Pons (tissue), 1 donor: ENCODE measurements at places on chromosomes 4 and X.

GRCh38 chr4:95129031-95129430 is 371.3 kb downstream of the BMPR1B start:
- DNase-seq = no peak

- DNase-seq = no peak
These were observed 10.8 kb downstream of the WFS1 start for GRCh38 chr4:6280365-6280996.

- DNase-seq = peak; percentile 56
These were observed 47.0 kb downstream of the FAT1 start for GRCh38 chr4:186676531-186677161.

DNA sequence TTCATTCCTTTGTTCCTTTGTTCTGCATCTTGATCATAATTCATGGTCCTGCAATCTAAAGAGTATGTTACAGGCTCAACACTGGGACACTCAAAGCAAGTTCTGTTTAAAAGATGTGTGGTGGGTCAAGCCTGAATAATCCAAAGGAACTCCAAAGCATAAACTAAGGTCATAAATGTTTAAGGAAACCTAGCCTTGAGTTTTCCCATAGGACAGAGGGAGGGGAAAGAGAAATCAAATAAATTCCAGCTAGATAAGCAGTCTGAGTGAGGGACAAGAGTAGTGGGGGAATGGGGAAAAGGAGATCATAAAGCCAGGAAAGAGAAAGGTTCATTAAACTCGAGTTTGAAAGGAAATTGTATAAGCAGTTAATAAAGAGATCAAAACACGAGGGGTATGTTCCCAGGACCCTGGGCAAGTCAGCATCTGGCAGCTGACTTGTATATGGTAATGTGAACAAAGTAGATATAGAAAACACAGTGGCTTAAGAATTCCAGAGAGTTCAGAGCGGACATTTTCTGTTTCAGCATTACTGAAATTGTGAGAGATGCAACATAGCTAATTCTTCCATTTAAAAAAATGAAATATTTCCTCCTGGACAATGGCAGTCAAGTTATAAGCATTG is 125.8 kb upstream of the EDNRA start:
- DNase-seq = no peak

DNA sequence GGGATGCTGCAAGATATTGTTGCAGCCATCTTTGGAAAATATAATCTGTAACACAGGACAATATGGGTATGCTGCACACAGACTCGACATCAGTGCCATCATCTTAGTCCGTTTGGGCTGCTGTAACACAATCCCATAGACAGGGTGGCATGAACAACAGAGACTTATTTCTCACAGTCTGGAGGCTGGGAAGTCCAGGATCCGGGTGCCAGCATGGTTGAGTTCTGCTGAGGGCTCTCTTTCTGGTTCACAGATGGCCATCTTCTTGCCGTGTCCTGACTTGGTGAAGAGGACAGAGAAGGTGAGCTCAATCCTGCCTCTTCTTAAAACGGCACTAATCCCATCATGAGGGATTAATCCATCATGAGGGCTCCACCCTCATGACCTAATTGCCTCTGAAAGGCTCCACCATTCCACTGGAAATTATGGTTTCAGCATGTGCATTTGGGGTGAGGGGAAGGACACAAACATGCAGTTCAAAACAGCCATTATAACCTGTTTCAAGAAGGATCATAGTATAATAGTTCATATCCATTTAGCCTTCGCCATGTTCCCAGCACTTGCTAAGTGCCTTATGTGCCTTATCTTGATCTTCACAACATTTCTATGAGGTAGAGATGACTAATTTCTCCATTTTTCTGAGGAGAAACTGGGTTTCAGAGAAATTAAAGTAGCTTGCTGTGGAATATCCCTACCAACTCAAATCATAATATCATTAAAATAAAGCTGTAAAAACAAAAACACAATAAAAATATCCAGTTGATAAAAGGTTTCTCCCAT is 27.9 kb upstream of the SPP1 start:
- DNase-seq = no peak

GRCh38 chrX:133992882-133993281 is 7.5 kb upstream of the GPC3 start:
- no peak for DNase-seq

- no peak for DNase-seq
These were observed 9.0 kb upstream of the BCOR start for GRCh38 chrX:40106676-40107290.

DNA sequence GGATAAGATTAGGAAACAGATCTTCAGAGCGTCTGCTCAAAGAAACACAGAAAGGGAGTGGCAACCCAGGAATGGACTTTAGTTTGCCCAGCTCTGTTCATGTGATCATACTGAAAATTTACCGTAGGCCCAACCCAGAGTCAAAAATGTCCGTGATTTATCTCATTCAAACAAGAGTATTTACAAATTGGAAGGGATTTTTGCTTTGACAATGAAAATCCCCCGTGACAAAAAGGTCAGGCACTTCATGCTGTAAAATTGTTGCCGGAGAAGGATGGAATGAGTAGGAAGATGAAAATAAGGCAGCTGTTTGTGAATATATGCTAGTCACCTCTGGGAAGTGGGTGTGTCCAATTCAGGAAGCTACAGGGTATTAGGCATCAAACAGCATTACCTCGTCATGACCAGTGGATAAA is 1.2 kb downstream of the SULT1B1 start:
- no peak for DNase-seq

DNA sequence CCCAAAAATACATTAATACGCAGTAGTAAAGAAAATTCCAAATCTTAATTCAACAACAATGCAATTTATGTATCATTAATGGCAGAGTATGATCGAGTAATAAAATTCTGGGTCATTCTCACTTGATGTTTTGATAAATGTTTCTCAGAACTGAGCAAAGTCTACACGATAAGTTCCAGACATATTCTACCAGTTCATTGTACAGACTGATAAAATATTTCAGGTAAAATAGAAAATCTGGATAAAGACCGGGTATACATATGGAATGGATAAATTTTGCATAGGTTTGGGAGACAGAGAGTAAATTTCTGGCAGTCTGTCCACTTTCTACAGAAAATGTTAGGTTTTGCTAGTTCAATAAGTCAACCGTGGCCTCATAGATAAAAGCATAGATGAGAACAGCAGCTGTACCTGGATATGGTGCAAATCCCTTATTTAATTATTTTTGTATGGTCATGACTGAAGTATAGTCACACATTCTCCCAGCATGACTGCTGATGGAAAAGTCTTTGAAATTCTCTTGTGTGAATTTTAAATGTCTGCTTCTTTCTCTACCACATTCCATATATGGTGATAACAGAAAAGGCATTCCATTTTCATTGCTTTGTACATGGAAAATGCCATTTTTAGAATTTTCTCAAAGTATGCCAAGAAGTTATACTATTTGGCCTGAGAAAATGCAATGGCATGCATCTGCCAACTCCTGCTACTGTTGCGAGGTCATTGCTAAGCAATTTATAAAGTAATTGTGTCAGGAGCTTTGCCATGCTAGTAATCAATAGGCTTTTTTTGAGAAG is 301.9 kb upstream of the ARSJ start:
- DNase-seq = no peak

DNA sequence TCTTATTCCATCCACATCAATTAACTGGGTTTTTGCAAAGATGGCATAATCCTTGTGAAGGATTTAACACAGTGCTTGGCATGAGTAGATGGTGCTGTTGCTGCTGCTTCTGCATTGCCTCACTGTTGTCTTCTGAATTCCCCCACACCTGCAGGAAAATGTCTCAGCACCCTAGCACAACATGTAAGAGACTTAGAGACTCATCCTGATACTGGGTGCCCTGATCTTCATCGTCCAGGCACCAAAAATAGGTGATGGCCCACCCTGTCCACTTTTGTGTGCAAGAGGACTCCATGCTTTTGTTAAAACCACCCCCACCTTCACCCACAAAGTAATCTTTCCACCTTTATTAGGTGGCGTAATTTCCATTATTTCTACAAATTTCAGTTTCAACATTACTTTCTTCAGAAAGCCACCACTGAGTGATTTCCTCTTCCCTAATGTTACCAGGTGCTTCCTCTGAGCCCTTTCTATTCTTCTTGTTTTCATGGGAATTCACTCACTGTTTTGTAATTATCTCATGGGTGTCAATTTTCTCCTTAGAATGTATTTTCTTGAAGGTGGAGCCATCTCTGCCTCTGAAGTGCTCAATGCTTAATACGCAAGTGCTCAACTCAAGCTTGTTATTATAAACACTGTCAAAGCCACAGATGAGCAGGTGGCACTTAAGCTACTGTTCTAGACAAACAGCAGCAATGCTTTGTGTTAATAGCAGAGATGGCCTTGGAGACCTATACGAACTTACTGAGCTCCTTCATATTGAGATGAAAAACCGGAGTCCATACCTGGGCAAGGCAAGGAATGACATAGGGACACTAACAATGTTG is 89.5 kb downstream of the HS3ST1 start:
- no peak for DNase-seq

DNA sequence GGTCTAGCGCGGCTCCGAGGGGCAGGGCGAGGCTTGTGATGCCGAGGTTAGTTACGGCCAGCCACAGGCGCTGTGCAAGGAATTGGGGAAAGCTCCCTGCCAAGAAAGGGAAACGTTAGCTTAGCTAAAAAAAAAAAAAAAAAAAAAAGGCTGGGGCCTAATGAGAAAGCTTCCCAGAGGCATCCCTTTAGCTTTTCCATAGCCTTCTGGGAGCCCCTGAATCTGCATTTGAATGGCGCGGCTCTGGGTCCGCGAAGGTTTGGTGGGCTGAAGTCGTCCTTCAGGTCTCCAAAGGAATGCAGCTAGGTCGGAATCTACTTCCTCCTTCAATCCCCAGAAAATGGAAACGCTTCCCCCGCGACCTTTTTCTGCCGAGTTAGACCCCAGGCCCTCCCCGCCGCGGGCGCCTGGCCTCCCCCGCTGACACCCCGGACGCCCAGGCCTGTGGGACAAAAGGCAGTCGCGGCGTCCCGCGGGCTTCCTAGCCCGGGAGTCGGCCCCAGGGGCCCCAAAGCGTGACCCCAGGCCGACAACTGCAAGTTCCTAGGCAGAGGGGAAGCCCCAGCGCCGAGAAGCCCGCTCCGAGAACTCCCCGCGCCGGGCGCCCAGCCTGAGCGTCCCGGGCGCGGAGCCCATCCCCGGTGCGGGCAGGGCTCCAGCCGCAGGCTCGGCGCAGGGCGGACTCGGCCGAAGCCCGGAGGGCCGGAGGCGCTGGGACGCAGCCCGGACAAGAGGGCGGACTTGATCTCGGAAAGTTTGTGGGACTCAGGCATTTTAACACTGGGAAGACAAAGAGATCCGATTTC is 605 bp upstream of the FAT1 start:
- DNase-seq = peak; percentile 47

DNA sequence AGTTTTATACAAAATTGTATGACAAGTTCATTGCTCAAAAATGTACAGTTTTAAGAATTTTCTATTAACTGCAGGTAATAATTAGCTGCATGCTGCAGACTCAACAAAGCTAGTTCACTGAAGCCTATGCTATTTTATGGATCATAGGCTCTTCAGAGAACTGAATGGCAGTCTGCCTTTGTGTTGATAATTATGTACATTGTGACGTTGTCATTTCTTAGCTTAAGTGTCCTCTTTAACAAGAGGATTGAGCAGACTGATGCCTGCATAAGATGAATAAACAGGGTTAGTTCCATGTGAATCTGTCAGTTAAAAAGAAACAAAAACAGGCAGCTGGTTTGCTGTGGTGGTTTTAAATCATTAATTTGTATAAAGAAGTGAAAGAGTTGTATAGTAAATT is 131.0 kb downstream of the TET2 start:
- DNase-seq = no peak

DNA sequence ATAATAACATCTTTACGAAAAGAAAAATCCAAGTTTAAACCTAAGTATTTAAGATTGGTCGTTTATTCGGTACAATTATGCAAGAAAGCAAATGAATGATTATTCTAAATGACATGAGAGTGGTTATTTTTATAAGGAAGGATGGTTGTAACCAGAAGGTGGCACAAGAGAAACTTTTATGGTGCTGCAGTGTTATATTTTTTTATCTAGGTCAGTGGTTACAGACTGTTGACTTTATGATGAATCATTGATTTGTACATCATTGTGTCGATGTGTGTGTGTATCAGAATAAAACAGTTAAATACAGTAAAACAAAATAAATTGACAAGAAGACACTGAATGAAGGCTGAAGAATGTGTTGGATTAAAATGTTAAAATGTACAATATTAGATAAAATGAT is 9.8 kb downstream of the DCAF8L2 start:
- DNase-seq = no peak

DNA sequence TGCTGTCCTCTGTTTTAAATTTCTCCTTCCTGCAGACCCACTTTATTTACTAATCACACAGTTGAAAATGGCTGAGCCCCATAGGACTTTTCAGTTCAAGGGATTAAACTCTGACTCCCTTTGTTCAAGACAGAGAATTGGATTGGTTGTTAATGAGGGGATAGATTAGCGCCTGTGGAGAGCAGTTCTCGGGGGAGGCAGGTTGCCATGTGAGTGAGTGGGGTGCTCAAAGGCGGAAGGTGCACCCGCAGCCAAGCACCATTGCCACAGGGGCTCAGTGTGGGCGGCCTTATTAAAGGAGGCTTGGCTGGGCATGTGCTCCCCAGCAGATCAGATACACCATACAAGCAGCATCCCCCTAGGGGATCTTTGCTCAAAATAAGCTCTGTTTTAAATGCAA is 7.9 kb upstream of the CBR4 start:
- DNase-seq = no peak

DNA sequence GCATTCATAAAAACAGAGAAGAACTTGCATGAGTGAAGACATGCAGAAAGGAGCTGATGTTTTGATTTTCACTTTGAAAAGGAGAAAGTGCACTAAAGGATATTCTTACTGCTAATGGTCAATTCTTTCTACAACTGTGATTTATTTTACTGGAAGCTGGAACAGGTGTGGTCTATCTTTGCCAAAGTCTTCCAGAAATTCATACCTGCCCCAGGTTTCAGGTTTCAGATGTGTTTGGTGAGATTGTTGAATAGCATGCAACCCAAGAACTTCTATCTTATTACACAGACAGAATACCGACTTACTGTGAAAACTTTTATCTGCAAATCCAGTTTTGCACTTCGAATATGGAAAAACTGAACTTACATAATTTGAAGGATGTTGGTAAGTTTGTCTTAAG is 388.3 kb downstream of the PDGFC start:
- DNase-seq = no peak

DNA sequence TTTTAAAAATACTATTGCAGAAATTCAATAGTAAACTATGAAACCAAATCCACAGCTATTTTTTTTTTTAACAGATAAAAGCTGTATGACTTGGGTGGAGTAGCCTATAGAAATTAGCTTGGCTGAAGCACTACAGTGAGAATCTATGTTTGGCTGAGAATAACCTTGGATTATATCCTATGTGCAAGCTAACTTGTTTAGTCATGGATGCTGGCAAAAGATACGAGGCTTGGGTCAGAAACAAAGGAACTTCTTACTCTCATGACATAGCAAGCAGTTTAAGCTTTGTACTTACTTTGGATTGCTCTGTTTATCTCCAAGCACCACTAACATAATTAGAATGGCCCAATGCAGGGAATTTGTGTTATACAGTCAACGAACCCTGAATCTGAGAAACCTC is 119.2 kb upstream of the GRID2 start:
- no peak for DNase-seq
